Activated T-cell treated with anti-CD3 and anti-CD28 coated beads, Interleukin-2, amount 50 U/mL, for 4 hours (primary cell): ENCODE measurements at places on chromosomes 3 and 15. TPM values are rescaled to one million over a fixed set of nuclear protein-coding genes. Genes with fewer than 3 reads are reported as not detected.

The FANCD2OS gene
- total RNA-seq = not detected

The ITIH4 gene
- 8.0 TPM for total RNA-seq

The VWA5B2 gene
- total RNA-seq = 0.16 TPM

GRCh38 chr3:117647435-117647834, 937.9 kb downstream of the TUSC7 start:
- DNase-seq = no peak

The XYLB gene
- total RNA-seq = 6.4 TPM

GRCh38 chr3:55467099-55467498, 20.0 kb downstream of the WNT5A start:
- DNase-seq = no peak

The HTR3E gene
- total RNA-seq = not detected

The CCR2 gene
- 1.4 TPM for total RNA-seq
